ENCODE measurements at places on chromosomes 1 and 21.

DNA sequence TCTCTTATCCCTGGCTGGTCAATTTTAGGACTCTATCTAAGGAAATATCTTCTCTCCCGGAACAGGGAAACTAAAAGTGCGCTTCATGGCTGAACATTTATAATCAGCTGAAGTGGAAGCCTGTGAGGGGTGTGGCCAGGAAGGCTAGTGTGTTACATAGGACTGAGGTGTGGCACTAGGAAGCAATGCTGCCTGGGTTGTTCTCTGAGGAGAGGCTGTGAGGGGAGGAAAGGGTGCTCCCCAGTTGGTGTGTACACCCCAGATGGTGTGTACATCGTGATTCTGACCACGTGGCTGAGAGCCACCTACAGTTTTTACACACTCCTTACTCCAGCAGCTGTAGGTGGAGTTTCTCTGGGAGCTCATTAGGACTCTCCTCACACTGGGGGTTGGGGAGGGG, 16.3 kb downstream of the NTPCR start:
- DNase-seq = no peak

DNA sequence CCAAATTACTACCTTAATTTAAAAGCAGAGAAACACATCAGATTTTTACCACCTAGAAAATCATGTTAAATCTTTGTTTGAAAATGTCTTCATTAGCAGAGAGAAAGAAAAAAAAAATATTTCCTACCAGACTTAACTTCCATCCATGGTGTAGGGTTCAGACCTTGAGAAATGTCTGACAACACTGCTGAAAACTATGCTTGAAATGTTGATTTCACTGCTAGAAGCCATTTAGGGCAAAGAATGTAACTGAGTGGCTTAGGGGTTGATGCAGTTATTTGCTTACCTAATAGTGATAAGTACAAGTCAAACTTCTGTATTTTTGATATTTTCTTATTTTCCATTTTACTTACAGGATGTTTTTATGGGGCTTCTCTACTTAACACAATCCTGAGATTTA, 495.6 kb upstream of the NEGR1 start:
- no peak for DNase-seq

- no peak for DNase-seq
Measured at GRCh38 chr21:38834725-38835124, 29.0 kb downstream of the ETS2 start.

- DNase-seq = no peak
Measured at GRCh38 chr1:1272341-1273208, 1.1 kb downstream of the UBE2J2 start.
